ENCODE measurements at places on chromosomes 3 and 15.

DNA sequence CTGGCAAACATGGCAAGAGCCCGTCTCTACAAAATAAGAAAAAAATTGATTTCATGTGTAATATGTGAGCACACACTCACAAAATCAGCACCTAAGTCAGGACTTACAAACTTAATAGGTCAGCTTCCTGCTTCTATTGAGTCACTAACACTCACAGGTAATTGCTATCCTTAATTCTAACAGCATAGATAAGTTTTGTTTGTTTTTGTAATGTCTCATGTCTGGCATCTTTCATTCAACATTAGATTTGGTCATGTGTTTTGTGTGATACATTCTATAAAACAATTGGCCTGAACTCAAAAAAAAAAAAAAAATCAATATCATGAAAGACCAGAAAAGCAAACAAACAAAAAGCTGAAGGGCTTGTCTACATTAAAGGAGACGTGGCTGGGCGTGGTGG lies 564.7 kb downstream of the AGBL1 start:
- DNase-seq, result no peak

DNA sequence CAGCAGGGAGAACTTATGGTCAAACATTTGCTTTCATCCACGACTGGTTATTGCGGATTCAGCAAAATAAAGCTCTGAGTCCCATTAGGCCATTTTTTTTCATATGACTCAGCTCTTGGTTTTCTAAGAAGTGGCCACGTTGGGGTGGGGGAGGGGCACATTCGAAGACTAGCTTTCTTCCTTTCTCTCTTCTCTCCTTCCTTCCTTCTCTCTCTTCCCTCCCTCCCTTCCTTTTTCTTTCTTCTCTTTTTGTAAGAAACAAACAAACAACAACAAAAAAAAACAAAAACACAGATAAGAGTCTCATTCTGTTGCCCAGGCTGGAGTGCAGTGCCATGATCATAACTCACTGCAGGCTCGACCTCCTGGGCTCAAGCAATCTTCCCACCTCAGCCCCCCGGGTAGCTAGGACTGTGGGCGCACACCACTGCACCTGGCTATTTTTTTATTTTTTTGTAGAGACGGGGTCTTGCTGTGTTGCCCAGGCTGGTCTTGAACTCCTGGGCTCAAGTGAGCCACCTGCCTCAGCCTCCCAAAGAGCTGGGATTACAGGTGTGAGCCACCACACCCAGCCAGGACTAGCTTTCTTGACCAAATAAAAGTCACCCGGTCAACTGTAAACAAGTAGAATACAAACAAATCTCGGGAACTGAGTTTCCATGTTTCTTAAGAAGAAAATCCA lies 41.6 kb downstream of the ABCC5 start:
- no peak for DNase-seq

DNA sequence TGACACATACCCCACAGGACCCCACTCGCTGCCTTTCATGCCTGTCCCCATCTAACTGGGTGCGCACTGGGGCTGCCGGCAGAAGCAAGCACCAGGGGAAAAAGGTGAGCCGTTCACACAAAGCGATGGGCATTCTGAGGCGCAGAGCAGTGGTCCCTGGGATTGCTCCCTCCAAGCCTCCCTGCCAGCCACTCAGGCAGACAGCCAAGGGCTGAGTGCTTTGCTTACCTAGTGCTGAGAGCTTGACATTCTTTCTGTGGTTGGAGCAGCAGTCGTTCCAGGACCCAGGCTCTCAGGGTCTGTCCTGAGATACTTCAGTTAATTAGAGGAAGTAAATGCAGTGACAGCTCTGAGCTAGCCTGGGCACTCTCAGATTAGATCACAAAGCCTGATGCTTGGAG lies 5.7 kb downstream of the ESYT3 start:
- no peak for DNase-seq

- DNase-seq, result no peak
Observed at GRCh38 chr3:30123755-30124154, 482.6 kb upstream of the TGFBR2 start.

- DNase-seq, result no peak
Observed at GRCh38 chr3:180048103-180048502, 11.4 kb upstream of the PEX5L start.

DNA sequence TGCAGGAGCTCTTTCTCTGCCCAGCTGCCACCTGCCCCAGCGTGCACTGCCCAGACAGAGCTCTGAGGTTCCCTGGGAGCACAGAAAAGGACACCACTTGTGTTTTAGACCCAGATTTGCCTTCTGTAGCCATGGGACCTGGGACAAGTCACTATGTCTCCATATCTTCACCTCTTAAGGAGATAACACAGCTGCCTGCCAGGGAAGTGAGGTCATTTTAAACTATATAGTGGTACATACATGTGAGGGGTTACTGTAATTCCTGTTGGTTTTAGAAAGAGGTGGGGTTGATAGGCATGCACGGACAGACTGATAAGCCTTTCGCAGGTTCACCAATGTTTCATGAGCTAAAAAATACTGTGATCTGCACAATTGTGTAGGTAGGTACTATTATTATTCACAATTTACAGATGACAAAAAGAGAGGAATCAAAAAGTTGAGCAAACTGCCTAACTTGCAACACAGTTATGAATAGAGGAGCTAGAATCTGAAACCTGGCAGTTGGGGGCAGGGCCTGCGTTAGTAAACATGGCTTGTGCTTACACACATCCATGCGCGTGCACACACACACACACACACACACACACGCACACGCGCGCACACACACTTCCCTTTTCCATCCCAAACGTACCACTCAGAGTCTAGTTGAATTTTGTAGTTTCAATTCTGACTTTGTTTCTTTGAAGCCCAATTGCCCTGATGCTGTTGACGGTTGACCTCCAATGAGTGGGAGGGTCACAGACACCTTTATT lies 193.6 kb downstream of the FAM43A start:
- no peak for DNase-seq

- no peak for DNase-seq
Observed at GRCh38 chr15:58381697-58382096, 50.1 kb upstream of the LIPC start.

GRCh38 chr15:88828791-88829190 lies 25.6 kb downstream of the ACAN start:
- no peak for DNase-seq

DNA sequence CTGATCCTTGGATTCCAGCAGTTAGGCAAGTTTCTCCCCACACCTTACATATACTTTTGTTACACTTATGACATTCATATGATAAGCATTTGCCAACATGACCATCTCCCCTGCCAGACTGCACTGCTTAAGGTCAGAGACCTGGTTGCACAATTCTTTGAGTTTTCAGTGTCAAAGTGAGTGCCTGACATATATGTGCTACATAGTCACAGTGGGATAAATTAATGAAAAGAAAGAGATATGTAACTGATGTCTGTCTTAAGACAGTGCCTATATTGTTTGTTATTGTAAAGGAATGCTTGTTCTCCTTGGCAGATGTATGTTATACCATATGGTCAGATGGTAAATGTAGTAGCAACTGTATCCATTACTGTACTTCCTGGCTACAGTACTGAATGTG lies 3.5 kb upstream of the DCUN1D1 start:
- DNase-seq, result no peak

- no peak for DNase-seq
Observed at GRCh38 chr3:10999221-11000107, 6.9 kb downstream of the SLC6A1 start.

DNA sequence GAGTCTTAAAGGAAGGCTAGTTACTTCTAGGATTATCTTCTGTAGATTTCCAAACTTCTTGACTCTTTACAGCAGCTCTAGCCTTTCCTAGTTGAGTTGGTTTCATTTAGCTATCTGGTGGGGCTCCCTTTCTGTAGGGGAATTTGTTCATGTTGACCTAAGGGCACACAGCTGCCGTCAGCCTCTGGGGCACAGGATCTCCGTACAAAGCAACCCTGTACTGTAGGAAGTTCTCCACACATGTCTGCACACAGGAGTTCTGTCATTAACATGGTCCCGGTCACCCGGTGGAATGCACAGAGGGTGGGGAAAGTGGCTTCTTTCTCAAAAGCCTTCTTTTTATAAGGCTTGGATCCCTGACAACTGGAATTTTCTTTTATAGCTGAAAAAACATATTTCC lies 88.7 kb upstream of the TNIK start:
- DNase-seq, result no peak

DNA sequence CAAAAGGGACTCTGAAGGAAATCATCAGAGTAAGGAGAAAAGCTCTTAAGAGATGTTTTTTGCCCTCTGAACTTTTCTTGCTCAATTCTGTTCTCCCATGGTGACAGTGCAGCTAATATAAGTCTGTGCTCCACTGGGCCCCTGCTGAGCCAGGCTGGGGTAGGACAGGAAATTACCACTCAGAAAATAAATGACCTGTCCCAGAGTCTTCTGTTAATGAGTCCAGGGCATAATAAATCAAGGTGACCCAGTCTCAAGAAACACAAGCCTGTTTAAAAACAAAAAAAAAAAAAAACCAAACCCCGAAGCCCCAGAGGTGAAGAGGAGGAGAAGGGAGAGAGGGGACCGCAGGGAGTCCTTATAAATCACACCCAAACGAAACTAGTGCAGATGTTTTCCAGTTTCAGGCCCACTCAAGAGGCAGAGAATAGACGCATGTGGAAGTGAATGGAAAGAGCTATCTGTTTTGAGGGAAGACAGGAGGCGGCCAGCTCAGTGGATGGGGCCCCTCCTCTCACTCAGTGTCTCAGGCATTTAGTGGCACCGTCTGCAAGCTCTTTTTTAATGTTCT lies 59.8 kb upstream of the BOC start:
- no peak for DNase-seq

- DNase-seq, result no peak
Observed at GRCh38 chr3:37453393-37454389, 279.3 kb upstream of the LRRFIP2 start.

- DNase-seq, result no peak
Observed at GRCh38 chr15:87267798-87268197, 988.7 kb downstream of the NTRK3 start.

DNA sequence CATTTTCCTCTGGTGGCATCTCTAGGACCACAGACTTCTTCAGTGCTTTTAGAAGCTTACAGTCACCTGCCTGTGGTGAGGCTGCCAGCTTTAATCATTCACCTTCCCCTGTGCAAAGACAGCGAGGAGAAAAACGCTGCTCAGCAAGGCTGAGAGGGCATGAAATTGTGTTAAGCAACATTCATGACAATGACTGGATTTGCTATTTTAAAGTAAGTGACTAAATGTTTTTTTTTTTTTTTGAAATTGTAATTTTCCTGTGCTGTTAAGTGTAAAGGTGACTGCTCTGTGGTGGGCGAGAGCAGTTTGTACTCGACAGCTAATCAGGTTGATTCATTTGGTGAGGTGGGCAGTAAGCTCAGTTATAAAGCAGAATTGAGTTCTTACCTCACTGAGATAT lies 240.4 kb downstream of the NSUN3 start:
- DNase-seq, result no peak

- peak; percentile 27 for DNase-seq
Observed at GRCh38 chr3:123286308-123287023, 84.7 kb downstream of the SEC22A start.

DNA sequence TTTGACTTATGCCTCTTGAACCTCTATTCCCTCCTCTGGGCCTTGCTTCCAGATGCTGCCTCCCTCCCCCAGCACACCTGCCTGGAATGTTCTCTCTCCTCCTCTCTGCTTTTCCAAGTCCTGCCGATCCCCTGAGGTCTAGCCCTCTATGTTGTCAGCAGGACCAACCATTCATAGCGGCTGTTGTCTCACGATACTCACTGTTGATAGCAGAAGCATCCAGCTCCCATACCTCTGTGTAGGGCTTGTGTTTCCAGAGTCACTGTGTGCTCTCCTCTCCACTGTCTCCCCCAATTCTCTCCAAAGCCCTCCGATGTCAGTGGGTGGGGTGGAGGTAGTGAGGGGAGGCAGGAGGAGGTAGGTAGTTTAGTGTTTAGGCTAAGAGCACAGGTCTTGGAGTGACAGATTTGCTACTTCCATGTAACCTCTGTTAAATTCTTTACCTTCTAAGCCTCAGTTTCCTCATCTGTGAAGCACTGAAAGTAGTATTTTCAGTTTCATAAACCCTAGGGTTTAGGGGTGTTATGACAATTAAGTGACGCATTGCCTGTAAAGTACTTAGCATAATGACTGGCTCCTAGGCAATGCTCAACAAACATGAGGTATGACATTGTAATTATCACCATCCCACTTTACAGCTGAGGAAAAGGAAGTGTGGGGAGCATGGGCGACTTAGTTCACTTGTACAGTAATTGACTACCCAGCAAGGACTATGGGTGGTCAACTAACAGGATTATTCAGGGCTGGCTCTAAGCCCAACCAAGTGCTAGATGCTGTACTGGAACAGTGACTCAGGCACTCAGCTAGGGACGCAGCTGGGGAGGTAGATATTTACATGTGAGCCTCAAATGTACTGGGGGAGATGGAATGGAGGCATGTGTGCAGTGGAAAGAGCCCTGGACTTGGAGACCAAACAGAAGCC lies 122.8 kb downstream of the CACNA1D start:
- DNase-seq, result no peak

DNA sequence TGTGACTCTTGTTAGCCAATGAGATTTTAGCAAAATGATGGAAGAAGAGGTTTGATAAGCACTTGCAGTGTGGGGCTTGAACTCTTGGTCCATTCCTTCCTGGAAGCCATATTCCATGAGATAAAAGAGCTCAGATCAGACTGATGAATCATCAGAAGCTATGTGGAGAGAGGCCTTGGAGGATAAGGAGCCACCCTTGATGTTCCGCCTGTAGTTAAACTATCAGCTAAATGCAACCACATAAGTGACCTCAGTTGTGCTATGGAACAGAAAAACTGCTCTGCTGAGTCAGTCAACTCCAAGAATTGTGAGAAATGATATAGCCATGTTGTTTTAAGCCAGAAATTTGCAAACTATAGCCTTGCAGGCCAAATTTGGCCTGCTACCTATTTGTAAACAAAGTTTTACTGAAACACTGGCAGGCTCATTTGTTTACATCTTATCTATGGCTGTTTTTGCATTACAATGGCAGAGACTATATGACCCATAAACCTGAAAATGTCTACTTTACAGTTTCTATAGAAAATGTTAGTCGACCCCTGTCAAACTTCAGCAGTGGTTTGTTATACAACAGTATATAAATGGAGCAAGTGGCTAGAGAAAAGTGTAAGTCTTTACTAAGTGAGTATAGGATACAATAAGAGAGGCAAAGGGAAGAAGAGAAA lies 27.6 kb upstream of the GAP43 start:
- DNase-seq, result no peak

- no peak for DNase-seq
Observed at GRCh38 chr15:34804113-34804512, 8.8 kb upstream of the ACTC1 start.
